Activated T-helper 17 cell treated with anti-CD3 and anti-CD28 coated beads, Interleukin-2, amount 50 U/mL, for 72 hours (primary cell): ENCODE measurements at places on chromosomes 2 and 18.
A peak's percentile ranks its signal among the peaks of the same experiment; 100 is the strongest.

- no peak for ATAC-seq
These were observed 9.6 kb downstream of the RRM2 start for GRCh38 chr2:10132043-10132575.

DNA sequence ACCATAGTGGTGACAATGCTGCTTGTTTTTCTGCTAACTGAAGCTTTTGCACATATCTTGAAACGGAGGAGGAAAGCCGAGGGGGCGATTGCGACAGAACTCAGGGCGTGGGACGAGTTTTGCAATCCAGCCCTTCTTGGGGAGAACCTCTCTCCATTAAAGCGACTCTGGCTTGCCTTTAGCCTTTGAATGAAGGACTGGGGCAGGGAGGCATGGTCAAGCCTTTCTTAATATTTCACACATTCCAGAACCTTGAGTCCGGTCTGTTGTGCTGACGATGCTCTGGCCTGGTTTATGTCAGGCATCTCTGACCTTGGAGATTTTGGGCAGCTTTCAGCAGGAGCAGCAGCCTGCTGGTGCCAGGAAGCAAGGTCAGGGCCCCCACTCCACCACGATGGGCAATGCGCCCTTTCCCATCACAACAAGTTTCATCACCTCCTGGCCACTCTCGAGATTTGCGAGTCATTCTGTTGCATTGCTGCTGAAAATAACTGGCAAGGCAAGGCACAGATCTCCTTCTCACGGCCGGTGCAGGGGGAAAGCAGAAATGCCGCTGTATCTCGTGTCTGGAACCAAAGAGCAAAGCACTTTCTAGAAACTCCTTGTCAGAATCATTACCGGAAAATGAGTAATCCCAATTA lies 10.8 kb downstream of the EMILIN2 start:
- ATAC-seq, result no peak

- ATAC-seq, result no peak
These were observed 717.2 kb downstream of the TRIB2 start for GRCh38 chr2:13433954-13434353.

DNA sequence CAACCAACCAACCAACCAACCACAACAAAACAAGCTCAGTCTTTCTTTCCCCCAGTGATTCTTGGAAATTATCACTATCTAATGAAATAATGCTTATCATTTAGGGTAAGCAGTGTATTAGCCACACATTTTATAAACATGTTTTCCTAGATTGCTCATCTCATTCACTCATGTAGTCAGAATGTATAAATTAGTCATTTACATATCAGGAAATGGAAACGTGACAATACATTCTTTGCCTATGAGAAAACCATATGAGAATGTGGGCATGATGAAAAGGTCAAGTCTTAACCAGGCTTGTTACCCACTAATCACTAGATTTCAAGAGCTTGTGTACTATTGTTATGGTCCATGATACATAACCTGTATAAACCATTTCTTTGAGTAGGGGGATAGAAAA lies 1583.4 kb upstream of the PIK3C3 start:
- no peak for ATAC-seq

DNA sequence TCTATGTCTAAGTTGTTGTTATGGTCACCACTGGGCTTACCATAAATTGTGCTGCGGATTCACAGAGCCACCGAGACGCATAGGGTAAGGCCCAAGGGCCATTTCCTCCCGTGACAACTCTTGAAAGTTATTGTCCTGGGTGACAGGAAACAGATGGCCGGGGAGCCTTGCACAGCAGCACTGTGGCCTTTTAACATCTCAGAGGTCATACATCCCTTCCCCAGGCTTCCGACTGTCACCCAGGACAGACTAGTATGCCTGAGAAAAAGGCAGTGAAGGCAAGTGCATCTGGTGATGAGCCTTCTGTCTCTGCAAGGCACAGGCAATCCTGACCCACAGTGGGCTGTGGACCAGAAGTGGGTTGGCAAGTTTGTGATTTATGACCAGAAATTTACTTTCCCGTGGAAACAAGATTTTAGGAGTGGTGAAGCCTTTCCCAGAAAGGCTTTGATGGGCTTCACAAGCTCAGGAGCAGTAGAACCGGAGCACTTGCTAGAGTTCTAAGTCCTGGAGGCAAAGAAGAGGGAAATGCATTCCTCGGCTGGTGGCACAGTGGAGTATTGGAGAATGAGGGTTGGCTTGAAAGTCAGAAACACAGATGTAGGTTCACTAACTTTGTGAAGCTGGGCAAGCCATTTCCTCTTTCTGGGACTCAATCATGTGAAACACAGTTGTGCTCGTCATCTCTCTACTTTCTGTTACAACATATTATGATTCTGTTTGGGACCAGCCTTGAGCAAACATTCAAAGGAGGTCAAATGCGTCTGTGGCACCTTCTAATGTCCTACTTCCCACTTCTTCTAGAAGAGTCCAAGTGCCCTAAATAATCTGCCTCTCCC lies 2.0 kb upstream of the CAPN14 start:
- peak; percentile 20 for ATAC-seq

DNA sequence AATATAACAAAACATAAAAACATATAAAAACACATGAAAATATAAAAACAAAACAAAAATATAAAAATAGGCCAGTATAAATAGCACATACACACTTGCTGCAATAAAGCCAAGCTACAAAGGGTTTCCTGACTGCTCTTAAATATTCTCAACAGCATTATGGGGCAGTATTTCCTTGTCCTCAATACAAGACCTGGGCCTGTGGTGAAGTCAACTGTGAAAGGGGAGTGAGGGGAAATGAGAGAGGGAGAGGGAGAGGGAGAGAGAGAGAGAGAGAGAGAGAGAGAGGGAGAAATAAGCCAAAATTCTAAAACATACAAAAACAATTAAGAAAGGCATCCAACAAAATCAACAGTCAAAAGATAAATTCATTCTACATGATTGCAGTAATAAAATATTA lies 82.6 kb upstream of the NEDD4L start:
- ATAC-seq, result no peak

DNA sequence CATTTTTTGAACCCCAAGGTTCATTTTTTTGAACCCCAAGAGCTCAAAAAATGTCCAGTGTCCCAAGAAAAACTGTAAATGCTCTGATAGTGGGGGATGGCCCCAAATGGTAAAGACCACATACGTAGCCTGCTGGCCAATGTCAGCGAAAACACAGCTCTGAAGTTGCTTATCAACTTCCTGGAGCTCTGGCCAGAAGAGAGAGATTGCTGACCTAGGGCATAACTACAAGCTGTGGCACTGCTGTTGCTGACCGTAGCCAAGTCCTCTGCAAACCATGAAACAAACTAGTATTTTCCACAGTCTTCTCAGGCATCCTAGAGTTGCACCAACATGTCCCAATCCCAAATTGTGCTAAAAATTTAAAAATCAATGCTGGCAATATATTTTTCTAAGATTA lies 50.9 kb downstream of the REEP1 start:
- no peak for ATAC-seq

DNA sequence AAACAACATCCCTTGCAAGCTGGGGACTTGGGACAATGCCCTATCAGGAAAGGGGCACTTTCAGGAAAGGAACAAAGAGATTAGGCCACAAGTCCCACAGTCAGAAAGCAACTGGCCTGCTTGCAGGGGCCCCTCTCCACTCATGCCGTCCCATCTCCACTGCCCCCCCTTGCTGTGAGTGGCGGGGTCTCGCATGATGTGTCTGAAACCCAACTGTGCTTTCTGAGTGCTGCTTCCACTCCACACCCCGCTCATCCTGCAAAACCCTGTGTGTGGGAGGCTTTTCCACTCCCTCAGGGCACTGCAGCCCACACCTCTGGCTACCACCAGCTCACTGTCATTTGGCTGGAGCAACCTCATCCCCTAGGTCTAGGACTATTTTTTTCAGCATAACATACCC lies 7.9 kb downstream of the HS6ST1 start:
- no peak for ATAC-seq

- no peak for ATAC-seq
These were observed 35.6 kb downstream of the UBR3 start for GRCh38 chr2:169862816-169863215.

GRCh38 chr2:58106896-58107295 lies 60.3 kb downstream of the VRK2 start:
- ATAC-seq, result no peak

DNA sequence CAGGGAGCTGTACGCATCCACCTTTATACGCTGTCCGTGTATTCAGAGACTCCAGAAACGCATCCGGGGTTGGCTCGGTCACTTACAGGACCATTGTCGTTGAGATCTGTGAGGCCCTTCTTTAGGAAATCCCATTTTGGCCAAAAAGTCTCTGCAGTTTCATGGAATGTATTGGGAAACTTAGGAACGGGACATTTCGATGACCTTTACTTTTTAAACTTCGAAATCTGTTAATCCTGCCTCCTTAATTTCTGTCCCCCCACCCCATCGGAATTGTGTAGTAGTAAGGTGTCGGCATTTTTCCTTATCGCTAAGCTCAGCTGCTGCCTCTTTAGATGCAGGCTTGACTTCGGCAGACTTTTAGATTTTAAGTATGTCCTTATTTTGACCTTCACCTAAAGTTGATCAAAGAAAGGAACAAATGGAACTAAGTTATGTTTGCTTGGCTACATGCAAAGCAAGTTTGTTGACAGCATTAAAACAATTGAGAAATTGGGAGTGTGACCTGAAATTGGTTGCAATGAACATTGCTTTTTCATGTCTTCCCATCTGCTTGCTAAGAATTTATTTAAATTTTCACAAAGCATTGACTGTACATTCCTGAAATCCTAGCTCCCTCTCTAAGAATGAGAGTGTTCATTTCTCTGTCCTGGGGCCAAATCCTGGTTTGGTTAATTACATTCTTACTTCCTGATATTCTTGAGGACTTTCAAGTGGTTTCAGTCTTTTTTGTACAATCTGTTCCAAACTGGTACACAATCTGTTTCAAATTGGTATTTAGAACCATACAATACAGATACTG lies 884 bp upstream of the RAPH1 start:
- no peak for ATAC-seq

DNA sequence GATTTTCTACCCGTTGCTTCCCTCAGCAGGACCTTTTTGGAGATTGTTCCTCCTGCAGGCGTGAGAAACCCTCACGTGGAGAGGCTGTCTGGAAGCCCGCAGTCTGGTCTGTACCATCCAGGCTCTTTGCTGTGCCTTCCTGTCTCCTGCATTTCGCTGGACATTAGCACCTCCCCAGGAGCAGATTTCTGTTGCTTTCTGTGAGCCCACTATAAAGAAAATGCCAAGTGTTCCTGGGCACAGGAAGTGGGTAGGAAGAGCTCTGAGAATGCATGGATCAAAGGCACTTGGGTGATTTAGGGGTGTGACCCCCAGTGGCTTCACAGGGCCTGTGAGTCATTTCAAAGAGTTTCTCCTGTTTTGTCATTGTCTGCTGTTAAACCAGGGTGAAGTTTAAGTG lies 27.3 kb downstream of the SPTBN1 start:
- no peak for ATAC-seq

- ATAC-seq, result no peak
These were observed 231.3 kb downstream of the ANAPC1 start for GRCh38 chr2:111652681-111653080.

DNA sequence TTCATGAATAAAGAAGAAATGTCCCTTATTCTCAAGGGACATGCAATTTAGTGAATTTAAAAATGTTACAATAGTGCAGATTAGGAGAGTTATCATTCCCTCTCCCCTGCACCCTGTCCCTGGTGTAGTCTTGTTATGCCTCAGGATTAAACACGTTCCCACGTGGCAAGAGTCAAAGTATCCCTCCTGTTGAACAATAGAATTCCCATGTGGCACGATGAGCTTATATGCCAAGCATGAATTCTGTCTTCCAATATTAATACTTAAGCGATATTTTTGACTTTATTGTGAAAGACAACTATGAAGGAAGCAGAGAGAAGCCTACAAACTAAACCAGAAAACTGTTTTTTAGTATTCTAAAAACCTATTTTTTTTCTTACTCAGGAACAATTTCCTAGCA lies 36.7 kb upstream of the SPAG16 start:
- no peak for ATAC-seq

DNA sequence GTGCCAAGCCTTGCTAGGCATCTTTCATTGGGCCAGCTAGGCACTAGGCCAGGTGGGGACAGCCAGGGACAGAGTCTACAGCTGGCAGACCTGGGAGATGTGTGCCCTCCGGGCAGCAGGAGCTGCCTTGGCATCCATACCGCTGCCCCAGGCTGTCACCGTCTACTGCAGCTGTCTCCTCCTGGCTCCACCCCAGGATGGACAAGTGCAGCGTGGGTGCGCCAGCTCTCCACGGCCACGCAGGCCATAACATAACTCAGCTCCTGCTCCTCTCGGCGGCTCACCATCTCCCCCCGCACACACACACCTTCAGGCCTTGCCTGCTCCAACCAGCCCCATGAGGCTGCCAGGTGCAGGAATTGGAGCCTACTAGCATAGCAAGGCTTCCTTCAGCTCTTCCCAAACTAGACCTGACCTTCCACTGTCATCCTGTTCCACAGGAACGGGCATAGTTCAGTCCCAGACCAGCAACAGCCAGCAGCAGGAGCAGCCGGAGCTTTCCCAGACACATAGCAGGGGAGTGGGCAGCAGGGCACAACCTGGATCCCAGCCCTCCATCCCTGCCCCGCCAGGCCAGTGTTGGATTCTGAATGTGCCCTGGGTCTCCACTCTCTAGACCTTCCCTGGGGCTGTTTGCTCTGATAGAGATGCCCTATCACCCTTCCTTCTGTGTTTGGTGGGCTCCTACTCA lies 2.5 kb upstream of the ADRA2B start:
- no peak for ATAC-seq

DNA sequence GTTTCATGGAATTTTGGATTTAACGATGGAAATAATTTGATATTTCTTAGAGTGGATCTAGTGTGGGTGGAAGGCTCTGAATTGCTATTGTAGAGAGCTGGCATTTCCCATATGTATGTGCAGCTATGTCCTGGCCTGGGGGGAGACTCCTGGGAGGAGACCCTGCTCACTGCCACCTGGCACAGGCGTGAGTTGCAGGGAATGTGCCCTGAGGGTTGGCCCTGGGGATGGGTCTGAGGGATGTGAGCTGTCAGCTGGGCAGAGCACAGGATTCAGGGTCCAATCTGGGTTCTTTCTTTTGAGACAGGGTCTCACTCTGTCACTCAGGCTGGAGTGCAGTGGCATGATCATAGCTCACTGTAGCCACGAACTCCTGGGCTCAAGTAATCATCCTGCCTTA lies 120.2 kb downstream of the CLIP4 start:
- no peak for ATAC-seq

- ATAC-seq, result no peak
These were observed 512.5 kb downstream of the RNF144A start for GRCh38 chr2:7429733-7430132.

GRCh38 chr18:10067670-10068659 lies 154.1 kb downstream of the VAPA start:
- ATAC-seq, result no peak

GRCh38 chr2:67566285-67566684 lies 169.2 kb downstream of the ETAA1 start:
- no peak for ATAC-seq

DNA sequence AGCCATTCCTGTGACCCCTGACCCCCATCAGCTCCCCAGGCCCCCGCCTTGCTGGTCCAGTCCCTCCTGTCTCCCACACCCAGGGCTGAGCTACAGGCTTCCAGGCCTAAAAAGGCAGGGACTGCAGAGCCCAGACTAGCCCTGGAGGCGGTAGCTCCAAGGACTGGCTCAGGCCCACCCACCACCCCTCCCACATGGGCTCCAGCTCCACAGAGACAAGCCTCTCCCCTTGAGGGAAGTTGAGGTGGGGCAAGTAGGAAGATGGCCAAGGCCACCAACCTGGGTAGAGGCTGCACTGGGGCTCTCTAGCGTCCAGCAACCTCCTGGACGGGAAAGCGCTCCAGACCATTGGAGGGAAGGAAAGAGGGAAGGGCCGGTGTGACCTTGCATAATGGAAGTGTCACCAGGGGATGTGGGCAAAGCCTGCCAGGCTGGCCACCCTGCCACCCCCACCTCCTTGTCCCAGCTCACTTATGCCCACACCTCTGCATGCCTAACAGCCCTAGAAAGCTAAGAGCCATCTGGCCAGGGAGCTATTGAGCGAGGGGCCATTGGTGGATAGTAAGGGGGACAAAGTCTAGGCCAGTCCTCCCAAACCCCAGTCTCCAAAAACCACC lies 63.1 kb downstream of the TNS1 start:
- ATAC-seq, result no peak
